ENCODE measurements at places on chromosomes 6 and 20.

- DNase-seq: peak; percentile 4
Measured at GRCh38 chr6:19180348-19181072, 656.7 kb upstream of the ID4 start.

- no peak for DNase-seq
Measured at GRCh38 chr6:2733324-2733723, 17.4 kb downstream of the MYLK4 start.

- no peak for DNase-seq
Measured at GRCh38 chr20:36804425-36804824, 30.9 kb upstream of the DSN1 start.

- DNase-seq: no peak
Measured at GRCh38 chr20:37341632-37342031, 4.3 kb upstream of the SRC start.

DNA sequence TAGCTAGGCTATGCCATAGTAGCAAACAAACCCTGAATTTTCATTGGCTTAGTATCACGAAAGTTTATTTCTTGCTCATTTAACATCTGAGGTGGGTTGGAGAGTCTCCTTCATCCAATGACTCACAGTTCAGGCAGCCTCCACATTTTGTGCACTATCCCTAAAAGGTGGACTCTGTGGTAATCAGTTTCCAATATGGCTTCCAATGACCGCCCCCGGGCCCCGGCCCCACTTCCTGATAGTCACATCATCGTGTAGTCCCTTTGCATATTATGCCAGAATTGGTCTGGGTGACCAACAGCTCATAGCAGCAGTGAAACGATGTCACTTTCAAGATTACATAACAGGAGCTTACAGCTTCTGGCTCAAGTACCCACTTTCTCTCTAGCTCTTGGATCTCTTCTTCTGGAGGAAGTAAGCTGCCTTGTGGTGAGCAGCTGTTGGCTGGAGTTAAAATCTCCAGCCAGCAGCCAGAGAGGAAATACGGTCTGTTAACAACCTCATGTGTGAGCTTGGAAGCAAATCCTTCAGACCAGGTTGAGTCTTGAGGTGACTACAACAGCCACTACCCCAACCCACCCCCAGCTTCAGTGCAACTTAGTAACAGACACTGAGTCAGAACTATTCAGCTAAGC lies 7.8 kb downstream of the HCRTR2 start:
- peak; percentile 18 for DNase-seq

DNA sequence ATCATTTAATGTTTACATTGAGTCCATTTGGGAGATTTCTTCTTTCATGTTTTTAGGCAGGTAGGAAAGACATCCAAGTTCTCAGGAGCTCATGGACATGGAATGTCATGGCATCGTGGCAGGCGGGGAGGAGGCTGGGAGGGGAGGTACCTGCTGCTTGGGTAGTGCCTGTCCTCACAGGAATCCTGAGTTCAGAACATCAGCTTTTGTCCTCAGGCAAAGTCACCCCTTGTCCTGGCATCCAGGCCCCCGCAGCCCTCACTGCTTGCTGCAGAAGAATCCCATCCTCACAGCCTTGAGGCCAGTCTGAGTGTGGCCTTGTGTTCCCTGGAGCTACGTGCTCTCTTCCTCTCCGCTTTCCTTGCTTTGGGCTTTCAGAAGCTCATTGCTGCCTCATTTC lies 157.4 kb downstream of the CFAP61 start:
- no peak for DNase-seq

DNA sequence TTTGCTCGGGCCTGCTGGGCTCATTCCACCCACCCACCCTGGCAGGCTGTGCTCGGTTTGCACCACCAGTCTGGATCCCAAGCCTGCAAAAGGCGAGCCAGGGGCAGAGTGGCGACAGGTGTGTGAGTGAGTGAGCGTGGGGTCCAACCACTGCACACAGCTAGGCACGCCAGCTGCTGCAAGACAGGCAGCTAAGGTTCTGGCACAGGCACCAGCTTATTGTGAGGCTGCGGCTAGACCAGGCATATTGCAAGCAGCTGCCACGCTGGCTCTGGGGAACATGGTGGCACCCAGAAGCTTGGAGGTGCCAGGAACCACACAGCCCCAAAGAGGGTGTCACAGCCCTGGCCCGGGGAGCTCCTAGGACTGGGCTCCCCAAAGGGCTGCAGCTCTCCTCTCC lies 205.1 kb downstream of the ANKRD60 start:
- DNase-seq: no peak

DNA sequence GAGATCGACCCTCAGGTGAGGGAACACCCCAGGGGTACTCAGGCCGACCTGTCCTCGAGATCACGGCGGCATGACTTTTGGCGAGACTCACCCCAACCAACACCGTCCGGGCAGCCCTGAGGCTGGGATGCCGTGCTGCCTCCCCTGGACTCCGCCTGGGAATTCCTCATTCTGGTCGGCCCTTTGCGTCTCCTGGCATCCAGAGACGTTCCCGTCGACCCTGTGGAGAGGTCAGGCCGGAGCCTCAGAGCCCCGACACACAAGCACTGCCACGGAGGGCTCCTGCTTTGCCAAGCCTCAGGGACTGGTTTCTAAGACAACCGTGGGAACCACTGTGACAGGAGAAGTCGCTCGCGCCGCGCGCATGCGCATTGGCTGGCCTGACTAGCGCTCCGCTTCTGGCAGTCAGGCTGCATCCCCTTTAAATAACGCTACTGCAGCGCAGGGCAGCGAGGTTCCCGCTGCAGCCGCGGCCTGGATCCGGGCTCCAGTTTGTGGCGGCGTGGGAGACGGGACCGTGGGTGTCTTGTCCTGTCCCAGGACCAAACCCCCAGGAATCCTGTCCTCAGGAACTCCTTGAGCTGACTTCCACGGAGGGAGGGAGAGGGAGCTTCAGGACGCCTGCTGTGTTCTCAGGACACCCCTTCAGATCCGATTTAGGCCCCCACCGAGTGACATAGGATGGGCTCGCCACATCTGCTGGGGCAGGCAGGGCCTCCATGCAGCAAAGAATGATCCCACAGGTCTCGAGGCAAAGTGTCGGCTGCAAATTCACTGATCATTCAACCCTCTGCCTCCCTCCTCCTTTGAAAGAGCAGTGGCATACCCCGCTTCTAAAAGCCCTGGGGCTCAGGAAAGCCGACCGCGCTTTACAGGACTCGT lies 163.2 kb upstream of the ZNF337 start:
- peak; percentile 57 for DNase-seq

GRCh38 chr20:10476319-10476724 lies 41.2 kb downstream of the SLX4IP start:
- peak; percentile 25 for DNase-seq

DNA sequence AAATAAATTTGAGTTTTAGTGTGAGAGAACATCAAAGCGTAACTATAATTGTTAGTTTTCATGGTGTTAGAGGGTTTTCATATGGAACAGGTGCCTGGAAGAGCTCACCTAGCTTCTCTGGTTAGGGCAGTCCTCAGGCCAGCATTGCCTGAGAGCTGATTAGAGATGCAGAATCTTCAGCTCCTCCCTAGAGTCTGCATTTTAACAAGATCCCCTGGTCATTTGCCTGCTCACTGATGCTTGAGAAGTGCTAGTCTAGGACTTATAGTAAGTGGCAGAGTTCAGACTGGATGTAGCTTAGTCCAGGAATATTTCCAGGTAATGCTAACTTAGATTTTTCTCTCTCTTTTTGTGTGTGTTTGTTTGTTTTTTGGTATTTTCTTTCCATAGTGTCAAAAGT lies 21.7 kb upstream of the SMIM26 start:
- no peak for DNase-seq

DNA sequence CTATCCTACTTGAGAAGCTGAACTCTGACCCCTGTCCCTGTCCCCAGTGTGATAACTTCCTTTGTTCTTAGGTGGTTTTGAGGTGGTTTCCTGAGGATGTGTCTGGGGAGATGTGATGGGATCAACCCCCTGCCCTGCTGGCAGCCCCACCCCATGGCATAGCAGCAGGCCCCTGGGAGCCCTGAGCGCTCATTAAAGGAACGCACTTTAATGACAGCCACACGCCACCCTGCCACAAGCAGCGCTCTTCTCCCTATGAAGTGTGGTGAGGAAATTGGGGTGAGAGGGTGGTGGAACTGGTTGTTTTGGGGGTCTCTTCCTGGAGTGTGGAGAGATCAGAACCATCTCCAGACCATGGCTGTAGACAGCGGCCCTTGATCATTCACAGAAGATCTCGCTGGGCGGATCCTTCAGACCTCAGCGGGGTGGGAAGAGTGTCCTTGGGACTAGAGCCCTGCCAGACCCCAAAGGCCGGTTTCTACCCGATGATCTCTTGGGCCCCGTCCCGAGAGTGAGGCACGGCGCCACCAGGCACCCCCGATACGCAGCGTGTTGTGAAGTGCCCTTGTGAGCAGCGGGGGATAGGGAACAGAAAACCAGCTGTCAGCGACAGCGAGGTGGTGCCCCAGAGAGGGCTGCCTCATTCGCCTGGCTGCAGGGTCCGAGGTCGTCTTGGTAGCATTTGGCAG lies 45.4 kb downstream of the SYNJ2 start:
- DNase-seq: no peak

GRCh38 chr6:124792386-124792785 lies 169.9 kb upstream of the RNF217 start:
- DNase-seq: no peak

DNA sequence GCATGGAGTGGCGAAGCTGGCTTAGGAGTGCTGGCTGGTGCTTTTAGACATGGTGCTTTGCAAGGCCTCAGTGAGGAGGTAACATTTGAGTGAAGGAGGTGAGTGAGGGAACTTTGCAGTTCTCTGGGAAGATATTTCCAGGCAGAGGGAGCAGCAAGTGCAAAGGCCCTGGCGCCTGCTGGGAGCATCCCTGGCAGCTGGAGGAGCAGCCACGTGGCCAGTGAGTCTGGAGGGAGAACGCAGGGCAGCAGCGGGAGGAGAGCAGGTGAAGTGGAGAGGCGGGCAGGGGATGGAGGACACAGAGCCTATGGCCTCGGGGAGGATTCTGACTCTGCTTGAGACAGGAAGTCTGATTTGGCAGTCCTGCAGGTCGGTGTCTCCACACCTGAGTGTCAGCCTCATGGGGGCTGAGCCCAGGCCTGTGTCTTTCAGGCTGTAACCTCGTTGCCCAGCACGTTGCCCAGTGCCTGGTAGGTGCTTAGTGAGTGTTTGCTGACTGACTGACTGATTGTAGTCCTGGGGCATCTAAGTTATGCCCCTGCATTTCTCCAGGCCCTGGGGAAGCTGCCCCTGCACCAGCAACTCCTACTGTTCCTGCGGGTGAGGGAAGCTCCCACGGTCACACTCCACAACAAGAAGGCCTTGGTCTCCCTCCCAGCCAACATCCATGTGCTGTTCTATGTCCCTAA lies 11.0 kb upstream of the BPIFB4 start:
- DNase-seq: no peak

- no peak for DNase-seq
Measured at GRCh38 chr20:48970681-48971365, 49.3 kb downstream of the ARFGEF2 start.

DNA sequence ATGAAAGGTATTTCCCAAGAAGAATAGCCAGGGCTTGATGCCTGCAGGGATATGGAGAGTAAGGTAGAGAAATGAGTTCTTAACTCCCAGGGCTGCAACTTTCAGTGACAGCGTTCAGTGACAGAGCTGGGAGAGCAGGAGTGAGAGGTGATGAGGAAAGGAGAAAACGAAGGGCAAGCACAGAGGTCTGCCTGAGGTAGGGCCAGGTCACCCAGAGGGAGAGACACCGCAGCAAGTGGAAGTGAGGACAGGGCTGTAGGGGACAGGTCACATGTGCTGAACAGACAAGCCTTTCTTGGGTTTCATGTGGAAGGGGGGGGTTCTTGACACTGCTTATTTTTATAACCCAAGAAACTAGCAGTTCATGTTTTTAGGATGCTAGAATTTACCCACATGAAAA lies 72.5 kb downstream of the PREP start:
- no peak for DNase-seq

- no peak for DNase-seq
Measured at GRCh38 chr6:62707156-62707555, 421.1 kb upstream of the KHDRBS2 start.

DNA sequence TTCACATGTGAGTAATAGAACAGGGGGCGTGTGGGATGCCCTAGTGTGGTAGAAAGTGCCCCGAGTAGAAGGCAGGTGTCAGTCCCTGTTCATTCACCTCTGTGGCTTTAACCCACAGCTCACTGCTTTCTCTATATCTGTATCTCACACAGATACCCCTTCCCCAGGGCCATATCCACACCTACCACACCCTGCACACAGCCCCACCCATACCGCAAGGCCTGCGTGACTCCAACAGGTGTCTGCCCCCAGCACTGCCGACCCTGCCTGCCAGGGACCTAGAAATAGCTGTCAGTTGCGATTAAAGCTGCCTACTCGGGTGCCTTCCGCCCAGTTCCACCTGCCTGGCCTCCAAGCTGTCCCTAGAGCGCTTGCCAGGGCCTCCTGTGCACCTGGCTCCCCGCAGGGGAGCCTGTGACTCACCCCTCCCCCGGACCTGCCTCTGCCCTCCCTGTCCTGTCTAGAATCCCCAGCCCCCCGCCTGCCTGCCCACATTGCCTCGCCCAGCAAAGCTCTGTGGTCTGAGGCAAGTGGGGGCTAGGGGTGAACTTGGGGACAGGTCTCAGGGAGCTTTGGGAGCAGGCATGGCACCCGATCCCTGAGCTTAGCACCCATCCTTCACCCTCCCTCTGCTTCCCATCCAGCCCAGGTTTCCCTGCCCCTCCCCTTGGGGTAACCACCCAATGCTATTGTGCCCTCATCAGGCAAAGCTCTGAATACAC lies 38.3 kb upstream of the ID1 start:
- no peak for DNase-seq

DNA sequence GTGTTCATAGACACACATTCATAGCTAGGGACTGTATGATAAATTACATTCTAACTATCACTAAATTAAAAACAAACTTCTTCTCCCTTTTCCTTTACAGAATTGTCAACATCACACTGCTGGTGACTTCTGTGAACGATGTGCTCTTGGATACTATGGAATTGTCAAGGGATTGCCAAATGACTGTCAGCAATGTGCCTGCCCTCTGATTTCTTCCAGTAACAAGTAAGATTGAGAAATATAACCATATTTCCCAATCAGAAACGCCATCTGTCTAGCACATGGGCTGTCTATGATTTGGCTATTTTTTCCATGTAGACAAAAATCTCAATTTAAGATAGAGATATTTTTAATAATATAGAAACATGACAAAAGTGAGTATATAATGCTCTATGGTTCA lies 367.7 kb downstream of the ARHGAP18 start:
- peak; percentile 68 for DNase-seq

GRCh38 chr6:138107078-138107751 lies at the start of gene PERP:
PERP (minus strand) TSS chr6:138107419; CDS start chr6:138107340, 79 bp downstream.
- peak; percentile 33 for DNase-seq

DNA sequence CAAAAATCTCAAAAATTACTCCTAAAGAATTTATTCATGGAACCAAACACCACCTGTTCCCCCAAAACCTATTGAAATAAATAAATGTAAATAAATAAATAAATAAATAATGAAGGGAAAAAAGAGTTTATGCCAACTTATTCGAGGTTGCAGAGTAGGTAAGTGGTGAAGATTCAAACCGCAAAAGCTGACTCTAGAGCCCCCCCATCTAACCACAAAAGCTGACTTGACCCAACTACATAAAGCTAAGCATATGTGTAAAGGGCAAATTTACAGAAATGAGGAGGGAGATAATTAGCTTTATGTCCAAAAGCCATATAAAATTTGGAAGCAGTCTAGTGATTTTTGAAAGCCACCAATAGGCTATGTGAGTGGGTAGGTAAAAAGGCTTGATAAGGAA lies 486.9 kb downstream of the PKHD1 start:
- no peak for DNase-seq

Data from fibroblast of skin of abdomen (primary cell).